ENCODE measurements at places on chromosomes 6 and 20.

GRCh38 chr6:100160930-100161329 is 166.9 kb upstream of the MCHR2 start:
- DNase-seq, result peak; percentile 19

GRCh38 chr6:130296854-130297253 is 69.0 kb upstream of the TMEM200A start:
- peak; percentile 24 for DNase-seq

DNA sequence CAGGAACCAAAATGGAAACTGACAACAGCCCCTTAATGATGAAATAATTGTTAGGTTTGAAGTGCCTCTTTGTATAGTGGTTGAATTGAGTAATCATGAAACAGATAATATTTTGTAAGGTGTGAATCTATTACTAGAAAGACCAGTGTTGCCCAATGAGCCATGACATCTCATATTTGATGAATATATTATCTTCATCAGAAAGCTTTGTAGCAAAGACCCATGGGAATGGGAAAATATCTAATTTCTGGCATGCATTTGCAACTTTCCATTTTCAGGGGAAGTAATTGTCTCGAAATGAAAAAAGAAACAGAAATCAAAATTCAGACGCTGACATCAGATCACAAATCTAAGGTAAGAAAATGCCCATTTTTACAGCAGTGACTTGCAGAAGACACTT is 57.3 kb upstream of the LAMP5 start:
- no peak for DNase-seq

DNA sequence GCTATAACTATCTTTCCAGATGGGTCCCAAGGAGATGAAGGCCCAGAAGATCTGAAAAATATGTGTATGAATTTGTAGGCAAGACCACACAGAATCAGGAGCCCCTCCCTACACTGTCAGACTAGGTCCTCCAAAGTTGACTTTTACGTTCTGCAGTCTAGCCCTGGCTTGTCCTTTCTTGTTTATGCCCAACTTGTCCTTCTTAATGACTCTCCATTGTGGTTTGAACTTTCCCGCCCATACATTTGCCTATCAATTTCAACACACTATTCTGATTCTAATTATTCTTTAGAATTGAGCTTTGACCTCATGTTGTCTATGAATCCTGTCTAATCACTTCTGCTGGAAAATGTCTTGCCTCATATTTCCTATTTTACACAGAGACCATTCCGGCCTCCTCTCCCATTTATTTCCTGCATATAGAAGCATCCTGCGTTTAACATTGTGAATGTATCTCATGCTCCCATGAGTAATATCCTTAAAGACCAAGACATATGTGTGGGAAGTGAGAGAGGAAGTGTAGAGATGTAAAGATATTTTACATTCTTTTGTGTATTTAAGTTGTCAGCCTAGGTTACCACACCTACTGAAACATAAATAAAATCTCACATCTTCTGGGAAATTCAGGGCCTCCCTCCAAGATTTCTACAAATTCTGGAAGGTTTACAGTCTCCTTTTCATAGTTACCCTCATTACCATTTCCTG is 348.3 kb downstream of the BCKDHB start:
- DNase-seq, result no peak

- DNase-seq, result no peak
These were observed at the start of gene CPNE5 for GRCh38 chr6:36838896-36839748. Gene CPNE5 (minus strand): TSS chr6:36839444. CDS start chr6:36839377, 67 bp downstream.

DNA sequence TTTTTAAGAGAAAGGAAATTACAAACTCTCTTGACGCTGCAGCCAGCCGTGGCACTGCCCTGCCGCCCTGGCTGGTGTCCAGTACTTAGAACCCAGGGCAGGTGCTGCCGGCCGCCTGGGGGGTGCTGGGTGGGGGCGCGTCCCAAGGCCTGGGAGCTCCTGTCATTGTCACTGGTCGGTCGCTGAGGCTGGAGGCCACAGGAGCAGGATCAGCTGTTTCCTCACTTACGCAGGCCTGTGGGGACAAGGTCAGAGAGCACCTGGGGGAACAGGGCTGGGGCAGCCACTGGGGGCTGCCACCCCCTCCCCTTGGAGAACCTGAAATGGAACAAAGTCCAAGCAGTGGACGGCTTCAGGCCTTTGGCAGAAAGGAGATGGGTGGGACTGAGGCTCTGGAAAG is 5.6 kb downstream of the BIRC7 start:
- no peak for DNase-seq
